OCI-LY7 (cell line): ENCODE measurements at places on chromosomes 6 and 20. TPM values are rescaled to one million over a fixed set of nuclear protein-coding genes. Genes with fewer than 3 reads are reported as not detected.
A peak's percentile ranks its signal among the peaks of the same experiment; 100 is the strongest.

- DNase-seq: no peak
Measured at GRCh38 chr6:144840619-144841018, 555.5 kb downstream of the UTRN start.

GRCh38 chr6:133428295-133428694, 187.1 kb downstream of the EYA4 start:
- no peak for DNase-seq

DNA sequence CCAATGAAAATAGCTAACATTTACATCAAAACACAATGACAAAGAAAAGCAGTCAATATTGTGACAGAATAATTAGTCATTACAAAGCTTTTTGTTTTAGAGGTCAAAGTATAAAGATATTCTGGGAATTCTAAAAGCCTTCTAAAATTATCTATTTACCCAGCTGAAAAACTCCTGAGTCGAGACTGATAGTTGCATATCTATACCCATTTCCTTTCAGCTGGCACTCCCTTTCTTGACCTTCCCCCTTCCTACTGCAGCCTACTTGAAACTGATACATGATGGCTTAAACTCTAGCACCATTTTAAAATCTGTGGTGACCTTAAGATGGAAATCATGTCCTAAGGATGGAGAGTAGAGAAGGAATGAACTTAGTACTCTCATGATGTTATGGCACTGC, 38.6 kb downstream of the LMBRD1 start:
- no peak for DNase-seq

- DNase-seq: no peak
Measured at GRCh38 chr6:25277857-25278256, 1.3 kb upstream of the CARMIL1 start.

OTOR gene
- total RNA-seq: not detected in 2 replicates

CRISP2 gene
- not detected in 2 replicates for total RNA-seq

GRCh38 chr6:120671519-120671918, 662.8 kb downstream of the TBC1D32 start:
- DNase-seq: no peak

- DNase-seq: peak; percentile 58
Measured at GRCh38 chr6:31270788-31271640, 878 bp downstream of the HLA-C start.

KCNB1 gene
- total RNA-seq: 0.07 TPM in 1 of 2 replicates, not detected in the other

DNA sequence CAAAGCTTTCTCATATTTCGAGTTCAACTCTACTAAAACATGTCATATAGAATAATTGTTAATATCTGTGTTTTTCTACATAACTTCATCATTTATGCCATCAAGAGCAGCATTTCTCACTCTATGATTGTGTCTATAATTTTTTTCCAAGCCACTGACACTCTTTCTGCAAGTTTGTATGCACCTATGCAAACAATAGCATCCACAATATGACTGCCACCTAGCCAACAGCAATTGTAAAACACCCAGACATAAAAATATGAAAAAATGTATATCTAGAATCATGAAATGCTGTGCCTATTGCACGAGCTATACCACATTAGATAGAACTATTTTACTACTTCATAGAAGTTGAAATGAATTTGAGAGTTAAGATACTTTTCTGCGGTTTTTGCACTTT, 286.5 kb upstream of the MARCKS start:
- no peak for DNase-seq

EMILIN3 gene
- not detected in 2 replicates for total RNA-seq

TRDN gene
- total RNA-seq: not detected in 2 replicates

GRCh38 chr6:147203311-147204059, 732 bp upstream of the STXBP5 start:
- DNase-seq: peak; percentile 82

GRCh38 chr20:8361779-8362178, 229.7 kb downstream of the PLCB1 start:
- DNase-seq: no peak

JAG1 gene
- 0.67 and 1.7 TPM in 2 replicates for total RNA-seq

- DNase-seq: no peak
Measured at GRCh38 chr6:80468398-80468797, 361.9 kb downstream of the BCKDHB start.

GRCh38 chr6:133136177-133136880, 104.8 kb upstream of the EYA4 start:
- no peak for DNase-seq

- DNase-seq: no peak
Measured at GRCh38 chr6:128572294-128572693, 51.9 kb upstream of the PTPRK start.

CDH26 gene
- 0.26 and 0.36 TPM in 2 replicates for total RNA-seq

DNA sequence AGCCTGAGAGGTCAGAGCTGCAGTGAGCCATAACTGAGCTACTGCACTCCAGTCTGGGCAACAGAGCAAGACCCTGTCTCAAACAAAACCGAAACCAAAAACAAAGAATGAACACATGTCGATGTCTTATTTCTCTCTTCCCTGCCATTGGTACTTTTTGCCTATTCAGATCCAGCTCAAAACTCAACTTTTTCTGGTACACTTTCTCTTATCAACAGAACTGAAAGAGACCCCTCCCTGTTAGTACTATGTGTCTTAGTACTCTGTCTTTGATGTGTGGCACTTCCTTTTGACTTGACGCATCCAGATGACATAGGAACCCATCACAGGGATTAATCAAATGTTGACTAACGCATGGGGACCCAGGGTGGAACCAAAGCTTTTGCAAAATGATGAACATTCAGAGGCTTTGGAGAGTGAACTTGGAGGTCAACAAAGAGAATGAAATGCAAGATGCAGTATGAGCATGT, 44.8 kb downstream of the AKAP12 start:
- no peak for DNase-seq

CD109 gene
- total RNA-seq: 0.08 TPM in 1 of 2 replicates, not detected in the other

GRCh38 chr6:55496201-55496600, 82.8 kb downstream of the HMGCLL1 start:
- no peak for DNase-seq

- no peak for DNase-seq
Measured at GRCh38 chr6:135522965-135523692, 25.6 kb upstream of the AHI1 start.

- no peak for DNase-seq
Measured at GRCh38 chr6:75437421-75437891, 56.1 kb downstream of the FILIP1 start.
